CD8-positive, alpha-beta memory T cell (primary cell): ENCODE measurements at places on chromosomes 16 and 17.

GRCh38 chr16:63613701-63614100 is 1508.2 kb downstream of the CDH11 start:
- DNase-seq, result no peak

- DNase-seq, result no peak
These were observed 82.2 kb downstream of the SPECC1 start for GRCh38 chr17:20091174-20092029.

DNA sequence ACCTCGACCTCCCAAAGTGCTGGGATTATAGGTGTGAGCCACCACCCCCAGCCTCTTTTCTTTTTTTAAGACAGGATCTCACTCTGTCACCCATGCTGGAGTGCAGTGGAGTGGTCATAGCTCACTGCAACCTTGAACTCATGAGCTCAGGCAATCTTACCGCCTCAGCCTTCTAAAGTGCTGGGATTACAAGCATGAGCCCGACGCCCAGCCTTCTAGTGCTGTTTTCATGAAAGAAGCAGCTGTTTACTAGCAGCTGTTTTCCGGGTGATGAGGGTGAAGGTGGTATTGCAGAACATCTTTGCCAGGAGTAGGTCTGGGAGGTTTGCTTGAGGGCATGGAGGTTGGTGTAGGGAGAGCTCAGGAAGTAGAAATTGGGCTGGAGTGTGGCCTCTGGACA is 2.0 kb downstream of the ADCY7 start:
- DNase-seq, result no peak

DNA sequence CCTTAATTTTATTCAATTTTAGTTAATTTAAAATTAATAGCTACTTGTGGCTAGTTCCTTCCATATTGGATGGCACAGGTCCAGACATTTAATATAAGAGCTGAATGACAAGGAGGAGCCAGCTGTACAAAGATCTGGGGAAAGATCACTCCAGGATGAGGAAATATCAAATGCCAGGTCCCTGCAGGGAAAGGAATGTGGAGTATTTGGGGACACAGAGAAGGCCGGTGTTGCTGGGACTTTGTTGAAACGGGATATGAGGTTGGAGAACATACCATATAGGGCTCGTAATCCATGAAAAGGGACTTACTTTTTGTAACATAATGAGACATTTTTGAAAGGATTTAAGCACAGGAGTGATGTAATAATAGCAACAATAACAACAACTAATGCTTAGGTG is 426.8 kb downstream of the HS3ST4 start:
- DNase-seq, result no peak

DNA sequence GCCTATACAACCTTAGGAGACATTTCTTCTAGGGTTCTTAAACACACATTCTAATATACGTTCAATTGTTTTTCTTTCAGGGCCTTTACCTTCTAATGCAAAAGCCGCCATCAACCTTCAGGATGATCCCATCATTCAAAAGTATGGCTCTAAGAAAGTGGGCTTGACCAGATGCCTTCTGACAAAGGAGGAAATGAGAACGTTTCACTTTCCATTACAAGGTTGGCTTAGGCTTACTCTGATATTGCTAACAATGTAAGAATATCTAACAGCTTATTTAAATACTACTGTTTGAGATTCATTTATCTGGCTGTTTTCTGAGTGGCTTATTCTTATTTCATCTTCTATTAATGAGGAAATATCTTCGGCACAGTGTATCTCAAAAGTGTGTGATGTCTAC is 15.4 kb downstream of the REXO5 start:
- DNase-seq, result no peak

DNA sequence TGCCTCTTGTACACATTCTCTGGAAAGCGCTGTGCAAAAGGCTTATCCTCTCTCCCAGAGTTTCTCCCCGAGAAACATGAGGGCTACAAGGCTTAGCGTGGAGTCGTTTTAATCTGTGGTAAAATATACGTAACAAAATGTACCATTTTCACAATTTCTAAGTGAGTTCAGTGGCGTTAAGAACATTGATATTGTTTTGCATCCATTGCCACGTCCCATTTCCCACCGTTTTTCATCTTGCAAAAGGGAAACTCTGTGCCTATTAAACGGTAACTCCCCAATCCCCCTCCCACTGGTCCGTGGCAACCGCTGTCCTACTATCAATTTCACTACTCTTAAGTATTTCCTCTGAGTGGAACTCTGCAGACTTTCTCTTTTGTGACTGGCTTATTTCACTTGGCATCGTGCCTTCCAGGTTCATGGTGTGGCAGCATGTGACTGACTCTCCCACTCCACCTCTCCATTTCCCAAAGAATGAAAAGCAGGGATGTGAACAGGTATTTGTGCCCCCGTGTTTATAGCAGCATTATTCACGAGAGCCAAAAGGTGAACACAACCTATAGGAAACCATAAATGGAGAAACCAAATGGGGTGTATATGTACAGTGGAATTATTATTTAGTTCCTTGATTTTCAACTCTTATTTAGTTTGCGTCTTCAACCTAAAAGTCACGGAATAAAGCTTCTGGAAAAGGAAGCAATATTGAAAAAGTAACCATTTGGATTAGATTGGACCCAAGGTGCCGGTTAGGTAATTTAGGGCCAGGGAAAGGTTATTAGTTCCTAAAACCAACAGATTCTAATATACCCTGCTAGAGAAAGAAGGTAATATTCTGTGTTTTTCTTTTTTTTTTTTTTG is 1.1 kb upstream of the USP32 start:
- peak; percentile 5 for DNase-seq

DNA sequence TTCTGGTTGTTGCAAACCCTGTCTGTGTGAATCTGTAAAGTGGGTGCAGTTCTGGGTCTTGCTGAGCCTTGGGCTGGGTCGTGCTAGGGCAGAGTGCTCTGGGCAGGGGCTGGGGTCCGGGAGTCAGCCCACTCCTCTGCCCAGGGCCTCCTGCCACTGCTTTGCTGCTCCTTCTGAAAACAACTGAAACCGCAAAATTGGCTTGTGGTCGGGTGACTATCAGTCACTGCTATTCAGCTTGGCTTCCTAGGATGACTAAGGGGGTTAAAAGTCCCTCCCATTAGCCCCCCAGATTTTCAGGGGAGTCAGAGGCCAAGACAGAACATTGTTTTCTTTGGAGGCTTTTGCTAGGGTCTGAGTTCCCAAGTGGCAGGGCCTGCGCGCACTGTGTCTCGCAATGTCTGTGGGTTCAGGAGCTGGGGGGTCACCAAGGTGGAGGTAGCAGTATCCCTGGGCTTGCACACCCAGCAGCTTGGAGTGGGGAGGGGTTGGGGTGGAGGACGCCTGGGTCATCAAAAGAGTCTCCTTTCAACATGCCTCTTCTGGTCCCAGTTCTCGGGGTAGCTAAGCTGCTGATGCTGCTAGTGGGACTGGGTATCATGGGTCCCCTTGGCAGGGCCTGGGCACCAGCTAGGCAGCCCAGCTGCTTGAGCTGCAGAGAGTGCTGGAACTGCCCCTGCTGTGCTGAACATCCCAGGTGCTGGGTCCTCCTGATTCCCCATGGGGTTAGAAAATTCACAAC is 13.5 kb upstream of the TBX21 start:
- DNase-seq, result no peak

- DNase-seq, result peak; percentile 48
These were observed 6.7 kb downstream of the CAMTA2 start for GRCh38 chr17:4980644-4981216.

DNA sequence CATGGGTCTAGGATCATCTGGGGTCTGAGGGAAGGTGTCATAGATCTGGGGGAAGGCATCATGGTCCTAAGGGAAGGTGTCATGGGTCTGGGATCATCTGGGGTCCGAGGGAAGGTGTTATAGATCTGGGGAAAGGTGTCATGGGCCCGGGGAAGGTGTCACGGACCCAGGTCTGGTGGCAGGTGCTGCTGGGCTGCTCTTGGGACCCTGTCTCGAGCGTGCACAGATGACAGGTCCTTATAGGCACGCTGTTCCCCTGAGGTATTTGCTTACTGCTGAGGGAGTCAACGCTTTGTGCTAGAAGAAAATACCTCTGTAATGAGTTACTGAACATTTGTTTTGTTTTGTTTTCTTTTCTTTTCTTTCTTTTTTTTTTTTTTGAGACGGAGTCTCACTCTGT is 1.4 kb downstream of the RAB40C start:
- no peak for DNase-seq

- DNase-seq, result peak; percentile 57
These were observed 102.5 kb downstream of the MRM1 start for GRCh38 chr17:36703860-36704266.

DNA sequence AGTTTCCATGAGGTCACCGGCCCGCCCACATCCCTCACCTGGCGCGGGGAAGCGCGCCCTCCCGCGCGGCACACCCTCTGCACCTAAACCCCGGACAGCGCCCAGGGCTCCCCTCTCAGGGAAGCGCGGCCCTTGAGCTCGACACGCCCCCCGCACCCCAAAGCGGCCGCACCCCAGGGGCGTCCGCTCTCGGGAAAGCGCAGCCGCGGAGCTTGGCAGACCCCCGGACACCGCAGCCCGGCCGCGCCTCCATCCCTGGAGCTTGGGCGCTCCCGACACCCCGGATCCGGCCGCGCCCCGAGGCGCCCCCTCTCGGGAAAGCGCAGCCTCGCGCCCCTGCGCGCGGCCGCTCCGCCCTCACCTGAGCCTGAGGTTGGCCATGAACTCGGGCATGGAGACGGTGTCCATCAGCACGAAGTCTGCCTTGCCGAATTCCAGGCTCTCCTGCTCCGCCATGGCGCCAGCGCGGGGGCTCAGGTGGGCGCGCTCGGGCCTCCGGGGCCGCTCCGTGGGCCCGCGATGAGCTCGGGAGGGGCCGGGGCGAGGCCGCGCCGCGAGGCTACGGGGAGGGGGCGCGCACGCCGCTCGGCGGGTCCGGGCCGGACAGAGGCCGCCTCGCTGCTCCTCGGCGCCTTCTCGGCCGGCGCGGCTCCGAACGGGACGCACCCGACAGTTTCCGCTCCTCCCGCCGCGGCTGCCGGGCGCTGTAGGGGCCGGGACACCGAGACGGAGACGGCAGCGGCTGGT is at the start of gene MYO1D:
Gene MYO1D (minus strand): TSS at position 708 of the 747 bp plus-strand sequence. CDS start 252 bp downstream, at position 456.
- peak; percentile 56 for DNase-seq

DNA sequence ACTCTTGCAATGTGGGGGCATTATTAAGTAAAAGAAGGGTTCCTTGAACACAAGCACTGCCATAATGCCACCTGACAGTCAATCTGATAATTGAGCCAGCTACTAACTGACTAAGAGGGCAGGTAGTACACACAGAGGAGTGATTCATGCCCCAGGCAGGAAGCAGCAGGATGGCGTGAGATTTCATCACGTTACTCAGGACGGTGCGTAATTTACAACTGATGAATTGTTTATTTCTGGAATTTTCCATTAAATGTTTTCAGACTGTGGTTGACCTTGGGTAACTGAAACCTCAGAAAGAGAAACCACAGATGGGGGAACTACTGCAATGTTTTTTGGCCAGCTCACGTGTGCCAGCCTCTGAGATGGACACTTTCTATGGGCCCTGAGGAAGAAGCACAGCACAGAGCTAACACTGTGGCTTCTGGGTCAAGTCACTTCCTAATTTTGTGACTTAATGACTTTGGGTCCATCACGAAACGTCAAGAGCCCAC is 46.7 kb downstream of the C17orf67 start:
- no peak for DNase-seq

DNA sequence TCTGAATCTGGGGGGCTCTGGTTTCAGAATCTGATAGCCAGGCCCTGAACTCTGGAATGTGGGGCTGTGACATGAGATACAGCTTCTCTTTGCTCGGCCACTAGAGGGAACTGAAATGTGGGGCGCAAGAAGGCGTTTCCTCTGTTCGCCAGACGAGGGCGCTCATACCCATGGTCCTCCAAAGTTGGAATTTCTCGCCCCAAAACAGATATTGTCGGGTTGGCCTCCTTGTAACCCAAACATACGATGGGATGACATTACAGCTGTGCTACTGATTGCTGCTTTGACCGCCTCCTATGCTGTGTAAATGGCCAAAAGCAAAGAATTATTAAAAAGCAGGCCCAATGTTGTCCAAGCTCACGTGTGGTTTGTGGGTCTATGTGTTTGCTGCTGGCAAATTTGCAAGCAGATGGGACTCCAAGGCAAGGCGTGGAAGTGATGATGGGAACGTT is 13.1 kb upstream of the MSI2 start:
- peak; percentile 81 for DNase-seq

DNA sequence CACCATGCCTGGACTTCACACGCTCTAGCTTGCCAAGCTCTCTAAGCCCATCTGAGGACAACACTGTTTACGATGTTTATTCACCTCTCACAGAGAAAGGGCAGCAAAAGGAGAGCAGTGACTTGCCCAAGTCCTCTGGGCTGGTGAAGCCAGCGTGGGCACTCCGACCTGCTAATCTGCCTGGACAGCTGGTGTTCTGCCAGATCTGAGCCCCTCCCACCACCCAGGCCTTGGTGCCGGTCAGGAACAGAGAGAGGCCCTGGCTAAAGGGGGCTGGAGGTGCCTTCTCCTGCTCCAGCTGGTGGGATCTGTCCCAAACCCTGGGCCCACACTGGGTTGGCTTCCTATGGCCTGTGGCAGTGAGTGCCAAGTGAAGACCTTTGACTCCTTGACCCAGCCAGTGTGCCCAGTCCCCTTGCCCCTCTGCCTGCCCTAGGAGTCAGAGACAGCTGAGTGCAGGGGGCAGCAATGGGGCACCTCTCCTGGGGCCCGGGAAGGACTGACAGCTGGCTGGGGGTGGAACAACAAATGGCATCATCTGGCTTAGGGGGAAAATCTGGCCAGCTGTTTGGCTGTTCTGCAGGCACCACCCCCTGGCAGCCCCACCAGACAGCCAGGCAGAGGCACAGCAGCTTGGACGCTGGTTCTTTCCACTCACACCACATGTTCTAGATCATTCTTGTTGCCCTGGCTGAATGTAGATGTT is 1.8 kb upstream of the SLC4A1 start:
- DNase-seq, result no peak

- no peak for DNase-seq
These were observed 45.3 kb downstream of the MPRIP start for GRCh38 chr17:17087424-17088015.

DNA sequence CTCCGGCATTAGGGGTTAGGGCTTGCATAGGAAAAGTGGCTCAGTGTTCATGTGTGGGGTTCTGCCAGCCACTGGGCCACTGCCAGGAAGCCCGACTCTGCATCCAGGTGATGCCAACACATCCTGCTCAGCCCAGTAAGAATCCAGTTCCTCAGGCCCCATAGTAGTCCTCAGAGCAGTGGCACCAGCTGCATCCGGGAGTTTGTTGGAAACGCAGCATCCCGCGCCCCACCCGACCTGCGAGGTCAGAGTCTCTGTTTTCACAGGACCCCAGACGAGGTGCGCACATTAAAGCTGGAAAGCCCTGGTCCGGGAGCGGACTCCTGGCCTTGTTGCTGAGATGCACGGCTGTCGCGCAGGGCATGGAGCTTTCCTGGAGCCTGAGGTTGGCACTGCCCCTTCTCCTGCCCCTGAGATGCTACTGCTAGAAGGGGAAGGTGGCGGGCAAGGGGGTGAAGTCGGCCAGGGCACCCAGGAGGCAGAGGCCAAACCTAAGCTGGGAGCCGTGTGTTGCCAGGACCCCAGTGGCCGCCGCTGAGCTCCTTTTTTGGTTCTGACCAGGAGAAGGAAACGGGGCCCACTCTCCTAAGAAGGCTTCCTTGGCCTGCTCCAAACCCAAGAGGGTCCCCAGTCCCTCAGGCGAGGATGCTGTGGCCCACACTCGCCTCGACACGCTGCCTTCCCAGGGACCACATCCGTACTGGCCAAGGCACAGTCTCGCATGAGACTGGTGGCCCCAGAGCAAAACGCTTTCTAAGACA is 44.4 kb downstream of the NOS2 start:
- DNase-seq, result no peak

GRCh38 chr17:58005031-58005727 is 1.9 kb downstream of the SRSF1 start:
- no peak for DNase-seq
